ENCODE measurements at places on chromosomes 4 and X. TPM values are rescaled to one million over a fixed set of nuclear protein-coding genes. Genes with fewer than 3 reads are reported as not detected.

GRCh38 chrX:12113321-12113720 lies 25.0 kb upstream of the FRMPD4 start:
- no peak overlapping the region for H3K4me3 ChIP-seq
- no peak for DNase-seq
- no peak overlapping the region for H3K27ac ChIP-seq
- no peaks in the 10 kb centered on the region for H3K36me3 ChIP-seq
- no peaks in the 10 kb centered on the region for H3K4me1 ChIP-seq
- H3K27me3 ChIP-seq, result no peaks in the 10 kb centered on the region

UNC5C gene
- total RNA-seq, result not detected

F8A2 gene
- not detected for total RNA-seq

GRCh38 chr4:187992971-187993370 lies 2.6 kb upstream of the ZFP42 start:
- H3K36me3 ChIP-seq, result no peaks in the 10 kb centered on the region
- no peak overlapping the region for H3K4me3 ChIP-seq
- H3K27me3 ChIP-seq, result no peaks in the 10 kb centered on the region
- no peak overlapping the region for H3K27ac ChIP-seq
- DNase-seq, result no peak

GRCh38 chrX:112067601-112068000 lies 15.0 kb downstream of the TRPC5 start:
- no peak overlapping the region for H3K27ac ChIP-seq
- no peaks in the 10 kb centered on the region for H3K4me1 ChIP-seq
- H3K36me3 ChIP-seq, result no peaks in the 10 kb centered on the region
- DNase-seq, result no peak
- no peaks in the 10 kb centered on the region for H3K27me3 ChIP-seq

DNA sequence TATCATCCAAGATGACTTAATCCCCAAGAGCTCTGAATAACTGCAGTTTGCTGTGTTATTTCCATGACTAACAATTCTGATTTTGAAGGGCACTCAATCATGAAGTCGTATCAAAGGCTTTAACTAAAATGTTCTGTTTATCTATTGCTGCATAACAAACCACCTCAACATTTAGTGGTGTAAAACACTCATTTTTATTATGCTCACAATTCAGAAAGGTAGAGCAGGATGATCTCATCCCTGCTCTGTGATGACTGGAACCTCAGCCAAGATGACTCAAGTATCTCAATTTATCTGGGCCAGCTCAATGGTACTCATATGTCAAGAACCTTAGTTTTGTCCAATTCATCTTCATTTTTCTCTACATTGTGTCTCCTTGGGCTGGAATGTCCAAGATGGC lies 451.1 kb downstream of the PPARGC1A start:
- H3K36me3 ChIP-seq, result no peaks in the 10 kb centered on the region
- no peaks in the 10 kb centered on the region for H3K4me1 ChIP-seq
- H3K27ac ChIP-seq, result no peak overlapping the region
- no peak for DNase-seq

DIPK2B gene
- not detected for total RNA-seq

DNA sequence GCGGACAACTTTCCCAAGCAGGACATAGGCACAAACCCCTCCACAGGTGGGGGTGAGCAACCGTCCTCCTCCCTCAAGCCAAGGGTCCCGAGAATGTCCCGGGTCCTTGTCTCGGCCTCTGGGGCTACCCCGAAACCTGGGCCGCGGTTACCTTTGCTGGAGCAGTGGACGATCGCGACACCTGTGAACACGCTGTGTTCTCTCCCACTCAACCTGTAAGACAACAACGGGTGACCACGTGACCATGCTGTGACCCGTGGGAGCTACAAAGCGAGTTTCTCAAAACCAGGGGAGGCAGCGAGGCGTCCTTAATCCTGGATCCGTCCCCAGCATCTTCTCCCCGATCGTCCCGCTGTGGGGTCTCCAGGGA lies 17.9 kb downstream of the ASMTL start:
- H3K27ac ChIP-seq, result no peak overlapping the region
- no peaks in the 10 kb centered on the region for H3K27me3 ChIP-seq
- no peaks in the 10 kb centered on the region for H3K36me3 ChIP-seq

DNA sequence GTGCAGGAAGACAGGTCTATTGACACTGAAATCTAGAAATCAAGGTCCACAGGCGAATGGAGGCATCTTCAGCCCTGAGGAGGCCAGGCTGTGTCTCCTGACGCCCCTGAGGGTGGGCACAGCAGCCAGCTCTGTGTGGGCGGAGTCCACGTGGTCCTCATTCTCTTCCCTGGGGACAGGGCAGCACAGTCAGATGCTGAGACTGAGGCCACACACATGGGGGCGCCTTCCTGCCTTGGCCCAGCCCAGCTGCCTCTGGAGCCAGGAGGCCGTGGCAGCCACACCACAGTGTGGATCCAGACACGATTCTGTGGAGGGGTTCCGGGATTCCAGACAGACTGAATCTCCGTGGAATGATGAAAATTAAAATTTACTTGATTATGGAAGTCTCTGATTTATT lies 20.8 kb downstream of the FGFR3 start:
- no peaks in the 10 kb centered on the region for H3K4me1 ChIP-seq
- DNase-seq, result no peak
- H3K27ac ChIP-seq, result no peak overlapping the region

LAMP2 gene
- 123 TPM for total RNA-seq

DNA sequence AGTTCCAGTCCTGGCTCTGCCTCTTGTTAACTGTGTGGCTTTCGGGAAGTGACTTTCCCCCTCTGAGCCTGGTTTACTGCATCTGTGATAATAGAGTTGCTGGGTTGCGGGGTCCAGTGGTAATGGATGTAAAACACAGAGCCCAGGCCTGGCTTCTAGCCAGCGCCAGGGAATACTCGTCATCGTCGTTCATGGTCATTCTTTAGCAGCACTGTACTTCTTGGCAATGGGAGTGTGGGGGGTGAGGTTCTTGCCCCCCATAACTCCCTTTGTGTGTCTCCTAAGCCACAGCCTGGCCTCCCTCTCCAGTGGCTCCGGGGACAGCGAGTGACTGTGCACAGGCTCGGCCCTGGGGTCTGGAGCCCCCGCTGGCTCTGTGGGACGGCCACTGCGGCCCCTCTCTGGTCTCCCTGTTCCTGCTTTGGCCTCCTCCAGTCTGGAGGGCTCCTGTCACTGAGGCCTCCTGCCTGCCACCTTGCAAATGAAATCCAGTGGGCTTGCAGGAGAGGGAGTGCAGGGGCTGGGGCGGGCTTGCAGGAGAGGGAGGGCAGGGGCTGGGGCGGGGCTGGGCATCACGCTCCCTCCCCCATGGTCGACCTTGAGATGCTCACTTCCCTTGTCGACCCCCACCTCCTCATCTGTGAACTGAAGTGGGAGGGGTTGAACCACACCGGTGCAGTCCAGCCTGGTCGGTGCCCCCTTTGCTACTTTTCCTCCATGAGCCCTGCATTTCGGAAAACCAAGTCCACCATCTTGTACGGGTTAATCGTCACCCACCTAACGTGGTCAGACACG lies 13.2 kb downstream of the PSAPL1 start:
- DNase-seq, result no peak
- H3K36me3 ChIP-seq, result no peaks in the 10 kb centered on the region
- no peaks in the 10 kb centered on the region for H3K27me3 ChIP-seq
- H3K27ac ChIP-seq, result no peak overlapping the region

- H3K27me3 ChIP-seq, result no peaks in the 10 kb centered on the region
- no peaks in the 10 kb centered on the region for H3K36me3 ChIP-seq
- DNase-seq, result no peak
- H3K4me1 ChIP-seq, result no peaks in the 10 kb centered on the region
- no peak overlapping the region for H3K4me3 ChIP-seq
- no peak overlapping the region for H3K27ac ChIP-seq
These were observed 73.7 kb downstream of the GATB start for GRCh38 chr4:151687021-151687640.

All from PC-9 (cell line).